ENCODE measurements at places on chromosomes 2 and 18. TPM values are rescaled to one million over a fixed set of nuclear protein-coding genes. Genes with fewer than 3 reads are reported as not detected.

GRCh38 chr18:45806226-45806625 is 19.2 kb upstream of the SIGLEC15 start:
- no peak for DNase-seq

GRCh38 chr18:36711014-36711725 is 117.6 kb downstream of the TPGS2 start:
- DNase-seq = no peak

LRATD1 gene
- total RNA-seq = 0.69 TPM

- no peak for DNase-seq
Observed at GRCh38 chr2:108171657-108172056, 68.1 kb upstream of the SULT1C3 start.

DNA sequence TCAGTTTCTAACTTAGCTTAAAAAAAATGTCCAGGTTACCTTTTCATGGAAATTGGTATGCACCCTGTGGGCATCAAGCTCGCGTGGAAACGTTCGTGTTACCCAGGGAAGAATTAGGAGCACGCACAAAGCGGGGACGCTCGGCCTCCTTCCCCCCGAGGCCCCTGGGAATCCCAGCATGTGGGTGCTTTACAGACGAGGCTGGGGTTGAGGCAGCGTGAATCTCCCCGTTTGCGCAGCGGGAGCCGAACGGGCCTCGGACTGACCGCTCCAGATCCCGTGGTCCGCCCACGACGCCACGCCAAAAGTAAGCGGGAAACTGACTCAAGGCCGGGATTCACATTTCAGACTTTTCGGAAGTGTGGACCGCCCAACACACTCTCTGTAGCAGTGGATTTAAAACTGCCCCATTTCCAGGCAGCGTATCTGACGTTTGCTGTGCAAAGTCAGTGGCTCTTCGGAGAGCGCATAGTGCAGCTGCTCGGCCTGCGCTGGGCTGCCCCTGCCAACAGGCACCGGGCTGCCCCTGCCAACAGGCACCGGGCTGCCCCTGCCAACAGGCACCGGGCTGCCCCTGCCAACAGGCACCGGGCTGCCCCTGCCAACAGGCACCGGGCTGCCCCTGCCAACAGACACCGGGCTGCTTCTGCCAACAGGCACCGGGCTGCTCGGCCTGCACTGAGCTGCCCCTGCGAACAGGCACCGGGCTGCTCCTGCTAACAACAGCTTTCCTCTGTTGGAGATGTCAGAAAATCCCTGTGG is 49.7 kb downstream of the SH3YL1 start:
- DNase-seq = no peak

DNA sequence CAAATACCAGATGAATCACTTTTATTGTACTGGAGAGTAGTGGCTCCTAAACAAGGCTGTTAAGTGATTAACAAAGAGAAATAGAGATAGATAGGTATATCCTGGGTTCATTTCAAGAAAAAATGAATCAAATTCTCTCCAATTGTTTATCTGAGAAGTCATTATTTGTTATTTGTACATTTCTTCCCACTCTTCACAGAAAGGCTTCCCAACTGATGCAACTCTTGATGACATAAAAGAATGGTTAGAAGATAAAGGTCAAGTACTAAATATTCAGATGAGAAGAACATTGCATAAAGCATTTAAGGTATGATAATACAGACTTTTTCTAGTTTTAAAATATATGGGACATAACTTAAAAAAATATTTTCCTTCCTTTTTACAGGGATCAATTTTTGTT is 7.9 kb downstream of the SSB start:
- DNase-seq = no peak

- peak; percentile 60 for DNase-seq
Observed at GRCh38 chr2:200596774-200597570, 11.2 kb downstream of the AOX1 start.

FTCDNL1 gene
- 0.69 TPM for total RNA-seq

RNU2-63P gene
- total RNA-seq = not detected

DNA sequence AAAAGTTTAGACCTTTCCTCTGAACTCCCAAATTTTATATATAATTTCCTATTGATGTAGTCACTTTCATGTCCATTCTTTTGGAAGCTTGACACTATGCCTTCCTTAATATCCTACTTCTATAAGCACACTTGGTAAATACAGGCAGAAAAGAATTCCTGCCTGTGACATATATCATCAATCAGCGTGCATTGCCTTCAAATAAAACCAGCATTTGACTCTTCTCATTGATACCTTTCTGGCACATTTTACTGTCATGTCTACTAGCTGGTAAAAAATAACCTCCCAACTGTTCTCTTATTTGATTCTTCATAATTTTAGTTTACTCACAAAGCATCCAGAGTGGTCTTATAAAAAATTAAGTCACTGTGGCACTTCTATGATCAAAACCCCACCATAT is 693.5 kb downstream of the CBLN2 start:
- no peak for DNase-seq

LBX2 gene
- total RNA-seq = 4.8 TPM

- no peak for DNase-seq
Observed at GRCh38 chr2:69291004-69291650, 95.9 kb downstream of the GFPT1 start.

DNA sequence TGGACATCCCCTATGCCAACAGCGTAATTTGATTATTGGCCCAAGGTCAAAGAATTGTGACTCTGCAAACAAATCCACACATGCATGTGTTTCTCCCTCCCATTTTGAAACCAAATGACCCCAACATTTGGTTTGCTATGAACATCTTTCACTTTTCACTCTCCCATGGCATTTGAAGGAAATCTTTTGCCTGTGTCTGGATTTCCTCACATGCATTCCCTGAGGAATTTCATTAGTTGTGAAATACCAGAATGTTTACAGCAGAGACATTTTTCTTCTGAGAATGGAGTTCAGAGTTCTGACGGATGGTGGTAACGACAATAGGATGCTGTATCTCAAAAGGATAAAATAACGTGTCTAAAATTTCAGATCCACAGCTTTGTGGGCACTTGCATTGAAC is 60.3 kb upstream of the LMAN1 start:
- no peak for DNase-seq

GRCh38 chr2:216306868-216307267 is 65.4 kb downstream of the MARCHF4 start:
- no peak for DNase-seq

DNA sequence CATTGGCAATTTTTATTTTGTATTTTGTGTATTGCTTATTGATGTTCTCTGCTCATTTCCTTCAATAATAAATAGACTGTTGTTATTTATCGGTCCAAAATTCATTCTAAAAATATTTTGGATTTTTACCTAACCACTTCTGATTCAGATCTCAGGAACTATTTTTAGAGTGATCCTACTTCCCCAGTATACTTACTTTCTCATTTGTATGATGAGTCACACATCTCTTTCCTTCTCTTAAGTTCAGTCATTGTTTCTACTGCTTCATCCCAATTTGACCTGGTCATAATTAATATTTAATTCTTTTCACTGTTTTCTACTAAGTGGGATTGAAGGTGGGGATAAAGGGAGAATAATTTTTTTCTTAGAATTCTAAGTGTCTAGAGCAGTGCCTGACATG is 75.1 kb downstream of the AGPS start:
- no peak for DNase-seq

GRCh38 chr2:137764646-137765045 is 199.6 kb upstream of the HNMT start:
- peak; percentile 34 for DNase-seq

WIPF1 gene
- total RNA-seq = not detected

DNA sequence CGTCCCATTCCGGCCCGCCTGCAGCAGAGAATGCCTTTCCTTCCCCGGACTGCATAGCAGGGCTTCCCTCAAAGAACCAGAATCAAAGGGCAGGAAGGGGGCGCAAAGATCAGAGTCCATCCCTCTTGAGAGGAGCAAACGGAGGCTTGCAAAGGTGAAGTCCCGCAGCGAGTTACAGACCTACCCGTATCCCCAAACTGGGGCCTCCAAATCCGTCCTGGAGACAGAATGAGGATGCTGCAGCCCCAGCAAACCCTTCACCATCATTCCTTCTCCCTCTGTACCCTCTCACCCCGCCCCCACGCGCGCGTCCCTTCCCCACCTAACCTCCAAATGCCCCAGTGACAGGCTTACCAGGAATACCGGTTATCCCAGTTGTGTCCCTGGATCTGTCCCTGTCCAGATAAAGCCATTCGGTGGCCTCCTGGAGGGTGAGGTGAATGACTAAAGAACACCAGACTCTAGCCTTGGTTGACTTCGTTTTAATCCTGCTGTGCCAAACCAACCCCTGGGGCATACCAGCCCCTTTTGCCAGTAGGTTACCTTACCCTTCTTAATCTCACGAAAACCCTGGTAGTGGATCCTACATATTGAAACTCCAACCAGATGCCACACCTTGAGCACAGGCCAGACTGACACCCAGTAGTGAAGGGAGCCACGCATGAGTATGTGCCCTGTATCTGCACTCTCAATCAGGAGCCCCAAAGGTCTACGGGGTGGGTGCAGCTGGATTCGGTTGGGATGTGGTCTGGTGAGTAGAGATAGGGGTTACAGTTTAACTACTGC is 961 bp upstream of the SLC40A1 start:
- peak; percentile 75 for DNase-seq

DNA sequence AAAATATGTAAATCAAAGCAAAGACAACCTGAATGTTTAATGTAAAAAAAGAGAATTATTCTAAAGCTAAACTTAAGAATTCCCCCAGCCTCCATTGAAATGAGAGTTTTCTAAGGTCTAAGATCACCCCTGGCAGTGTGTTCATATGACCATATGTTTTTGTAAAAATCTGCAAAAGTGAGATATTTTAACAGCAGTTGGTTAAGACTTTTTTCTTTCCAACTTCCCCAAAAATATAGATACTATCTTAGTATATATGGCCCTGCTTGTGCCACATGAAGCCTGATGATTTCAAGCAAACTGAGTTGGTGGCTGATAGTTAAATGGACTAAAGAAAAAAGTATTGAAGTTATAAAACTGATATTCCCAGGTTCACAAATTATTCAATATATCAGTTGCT is 35.4 kb downstream of the ZNF804A start:
- DNase-seq = no peak

DNA sequence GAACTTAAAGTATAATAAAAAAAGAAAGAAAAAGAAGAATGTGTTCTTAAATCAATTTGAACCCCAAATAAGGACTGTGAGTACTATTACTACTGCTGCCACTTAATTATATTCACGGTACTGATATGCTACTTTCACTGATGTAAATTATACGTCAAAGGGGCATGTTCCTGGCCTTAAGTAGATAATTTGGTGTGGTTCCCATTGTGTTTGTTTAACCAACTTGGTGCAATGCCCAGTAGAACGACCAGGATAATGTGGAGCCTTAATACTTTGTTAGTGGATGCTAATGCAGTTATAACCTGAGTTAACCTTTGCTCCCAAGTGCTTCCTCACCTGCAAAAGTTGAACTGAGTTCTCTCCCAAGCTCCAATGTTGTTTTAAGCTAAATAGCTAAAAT is 142.0 kb downstream of the NR4A2 start:
- DNase-seq = no peak

OSBPL6 gene
- total RNA-seq = not detected

DNA sequence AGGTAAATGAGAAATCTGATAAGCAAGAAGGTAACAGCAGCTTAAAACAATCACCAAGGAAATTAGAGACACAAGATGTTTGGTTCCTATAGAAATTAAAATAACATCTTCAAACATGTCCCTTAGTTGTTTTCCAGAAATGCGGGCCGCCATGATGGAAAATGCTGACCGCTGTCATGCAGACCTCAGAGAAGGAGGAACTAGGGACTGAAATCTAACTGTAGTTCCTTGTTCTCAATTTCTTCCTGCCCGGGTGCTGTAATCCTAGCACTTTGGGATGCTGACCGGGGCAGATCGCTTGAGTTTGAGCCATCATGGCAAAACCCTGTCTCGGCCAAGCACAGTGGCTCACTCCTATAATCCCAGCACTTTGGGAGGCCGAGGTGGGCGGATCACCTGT is 51.1 kb downstream of the TEX51 start:
- no peak for DNase-seq
